ENCODE measurements at places on chromosomes 12 and 14.

- no peak for DNase-seq
Observed at GRCh38 chr14:95059126-95059525, 98.2 kb downstream of the DICER1 start.

DNA sequence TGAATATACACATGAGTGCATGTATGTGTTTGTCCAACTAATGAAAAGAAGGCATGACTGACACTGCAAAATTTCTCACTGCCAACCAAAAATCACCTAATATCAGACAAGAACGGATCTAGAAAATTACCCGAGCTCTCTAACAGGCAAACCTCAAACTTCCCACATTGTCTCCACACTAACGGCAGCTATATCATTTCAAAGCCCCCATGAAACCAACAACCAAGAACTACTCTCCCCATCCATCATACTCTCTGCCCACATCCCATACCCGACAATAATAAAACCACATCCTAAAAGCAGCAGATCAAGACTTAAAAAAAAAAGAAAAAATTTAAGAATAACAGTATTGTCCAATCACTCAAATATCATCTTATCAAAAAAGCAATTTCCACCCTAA, 227.1 kb downstream of the CEP128 start:
- no peak for DNase-seq

GRCh38 chr12:131910302-131911027, 16.0 kb downstream of the ULK1 start:
- no peak for DNase-seq

GRCh38 chr14:54348001-54348611, 48.7 kb upstream of the CDKN3 start:
- no peak for DNase-seq

GRCh38 chr14:64764641-64765520, 60.7 kb downstream of the PLEKHG3 start:
- peak; percentile 51 for DNase-seq

DNA sequence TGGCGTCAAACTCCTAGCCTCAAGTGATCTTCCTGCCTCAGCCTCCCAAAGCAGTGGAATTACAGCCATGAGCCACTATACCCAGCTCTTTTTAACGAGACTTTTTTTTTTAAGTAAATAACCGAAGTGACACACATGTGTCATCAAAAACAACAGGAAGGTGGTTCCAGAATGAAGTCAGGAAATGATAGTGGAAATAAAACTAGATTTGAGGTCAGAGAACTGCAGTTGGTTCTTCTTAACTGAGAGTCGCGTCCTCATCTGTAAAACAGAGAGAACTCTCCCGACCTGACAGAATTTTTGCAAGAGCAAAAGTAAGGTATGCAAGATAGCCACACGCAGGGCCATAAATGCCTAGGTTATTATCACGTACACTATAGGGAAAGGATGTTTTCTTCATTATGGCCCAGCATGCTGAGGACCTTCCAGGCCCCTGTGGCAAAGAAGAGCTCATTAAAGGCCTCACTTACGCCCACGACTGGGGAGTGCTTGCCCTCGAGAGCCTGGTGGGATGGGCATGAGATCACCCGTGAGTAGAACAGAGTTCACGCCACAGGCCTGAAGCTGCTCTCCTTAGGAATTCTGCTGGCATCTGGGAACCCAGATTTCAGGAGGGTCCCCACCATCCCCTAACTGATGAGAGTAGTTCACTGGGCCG, 67.2 kb downstream of the SCARB1 start:
- no peak for DNase-seq

GRCh38 chr12:3718100-3718499, 34.8 kb downstream of the CRACR2A start:
- DNase-seq: no peak
